ENCODE measurements at places on chromosomes 5 and 9.

DNA sequence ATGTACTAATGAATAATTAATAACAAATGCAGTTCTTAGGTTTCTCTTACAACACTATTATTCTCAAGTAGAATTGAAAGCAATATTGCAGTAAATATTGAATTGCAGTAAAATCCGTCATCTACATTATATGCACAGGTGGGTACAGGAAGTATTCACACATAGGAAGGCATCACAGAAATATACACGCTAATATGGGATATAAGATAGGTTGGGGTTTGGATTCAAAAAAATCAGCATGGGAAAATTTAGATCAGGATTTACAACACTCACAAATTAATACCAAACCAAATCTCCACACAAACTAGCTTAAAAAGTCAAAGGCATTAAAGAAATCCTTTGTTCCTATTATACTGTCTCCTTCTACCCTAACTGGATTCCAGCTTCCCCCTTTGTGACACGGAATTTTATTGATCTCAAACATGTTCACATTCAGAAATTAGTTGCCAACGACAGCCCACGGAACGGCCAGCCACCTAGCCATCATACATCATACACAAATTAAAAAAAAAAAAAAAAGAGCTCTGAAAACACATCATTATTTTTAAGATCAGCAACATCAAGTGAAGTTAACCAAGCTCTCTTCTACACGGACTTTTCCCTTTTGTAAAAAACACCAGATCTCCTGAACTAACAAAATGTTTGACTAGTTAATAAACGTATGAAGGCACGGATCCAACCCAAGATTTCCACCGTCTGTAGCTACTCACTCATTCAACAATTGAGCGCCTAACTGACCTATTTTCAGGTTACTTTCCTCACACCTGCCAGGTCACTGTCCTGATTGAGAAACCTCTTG is 2.2 kb downstream of the NR6A1 start:
- DNase-seq = no peak

DNA sequence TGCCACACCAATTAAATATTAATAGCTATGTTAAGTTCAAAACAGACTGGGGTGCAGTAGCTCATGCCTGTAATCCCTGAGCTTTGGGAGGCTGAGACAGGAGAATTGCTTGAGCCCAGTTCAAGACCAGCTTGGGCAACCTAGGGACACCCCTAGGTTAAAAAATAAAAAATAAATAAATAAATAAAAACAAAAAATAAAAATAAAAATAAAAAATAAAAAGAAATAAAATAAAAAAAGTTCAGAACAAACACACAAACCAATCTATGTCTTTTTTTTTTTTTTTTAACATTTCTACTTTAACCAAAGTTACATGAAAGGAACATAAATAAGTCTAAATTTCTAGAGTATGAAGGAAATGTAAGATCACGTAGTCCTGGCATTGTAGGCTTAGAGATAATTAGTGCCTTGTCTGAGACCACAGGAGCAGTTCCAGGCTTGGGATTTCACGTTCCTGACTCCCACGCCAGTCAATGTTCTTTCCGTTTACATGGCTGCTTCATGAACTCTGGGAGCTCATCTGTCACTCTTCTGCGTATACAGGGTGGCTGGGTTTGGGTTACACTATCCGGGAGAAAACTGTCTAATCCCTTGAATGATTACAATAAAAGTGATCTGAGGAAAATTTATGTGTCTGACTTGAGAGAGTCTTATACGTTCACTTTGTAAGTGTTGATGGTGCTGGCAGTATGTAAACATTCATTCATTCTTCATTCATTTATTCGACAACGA is 85.2 kb downstream of the KIAA1958 start:
- no peak for DNase-seq

DNA sequence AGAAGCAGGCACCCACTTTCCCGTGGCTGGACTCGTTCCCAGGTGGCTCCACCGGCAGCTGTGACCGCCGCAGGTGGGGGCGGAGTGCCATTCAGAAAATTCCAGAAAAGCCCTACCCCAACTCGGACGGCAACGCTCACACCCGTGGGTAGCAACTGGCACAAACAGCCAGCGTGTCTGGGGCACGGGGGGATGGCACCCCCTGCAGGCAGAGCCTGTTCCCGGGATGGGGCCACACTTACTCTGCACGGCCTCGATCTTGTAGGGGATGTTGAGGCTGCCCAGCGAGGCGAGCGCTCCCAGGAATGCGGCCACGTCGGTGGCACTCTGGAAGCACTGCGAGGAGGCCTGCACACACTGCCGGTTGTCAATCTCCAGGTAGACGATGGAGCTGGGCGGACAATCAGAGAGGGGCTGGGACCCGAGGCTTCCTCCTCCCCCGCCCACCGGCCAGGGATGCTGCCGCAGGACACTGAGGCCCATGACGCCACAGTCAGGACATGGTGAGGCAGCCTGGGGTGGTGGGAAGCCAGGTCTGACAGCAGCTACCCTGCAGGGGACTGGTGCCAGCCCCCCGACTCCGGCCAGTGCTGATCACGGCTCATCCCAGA is 20.2 kb upstream of the SEC16A start:
- DNase-seq = no peak

GRCh38 chr9:2174911-2175310 is 159.8 kb downstream of the SMARCA2 start:
- no peak for DNase-seq

GRCh38 chr5:54996466-54996865 is 11.1 kb upstream of the ESM1 start:
- no peak for DNase-seq

Data from NB4 (cell line).